ENCODE measurements at places on chromosomes 7 and 10.

- no peak for DNase-seq
Measured at GRCh38 chr10:46557319-46558121, 1.1 kb upstream of the GPRIN2 start.

DNA sequence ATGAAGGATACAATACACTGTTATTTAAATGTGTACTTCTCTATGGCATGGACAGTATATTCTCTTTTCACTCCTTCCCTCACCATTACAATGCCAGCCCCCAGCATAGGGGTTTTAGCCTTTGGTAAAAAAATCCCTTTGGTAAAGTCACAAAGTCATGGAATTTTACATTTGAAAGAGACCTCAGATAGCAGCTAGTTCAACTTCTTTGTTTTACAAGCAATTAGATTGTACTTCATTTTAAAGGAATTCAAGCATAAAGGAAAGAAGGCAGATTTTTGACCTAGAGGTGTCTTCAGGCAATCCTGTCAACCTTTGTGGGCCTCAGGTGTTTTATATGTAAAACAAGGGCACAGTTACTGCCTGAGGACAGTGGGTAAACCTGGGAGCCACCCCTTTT lies 1188.4 kb upstream of the AUTS2 start:
- DNase-seq: no peak

GRCh38 chr7:375321-375831 lies 85.4 kb downstream of the FOXL3 start:
- DNase-seq: no peak

GRCh38 chr7:96827701-96828100 lies 118.1 kb upstream of the SEM1 start:
- DNase-seq: no peak

DNA sequence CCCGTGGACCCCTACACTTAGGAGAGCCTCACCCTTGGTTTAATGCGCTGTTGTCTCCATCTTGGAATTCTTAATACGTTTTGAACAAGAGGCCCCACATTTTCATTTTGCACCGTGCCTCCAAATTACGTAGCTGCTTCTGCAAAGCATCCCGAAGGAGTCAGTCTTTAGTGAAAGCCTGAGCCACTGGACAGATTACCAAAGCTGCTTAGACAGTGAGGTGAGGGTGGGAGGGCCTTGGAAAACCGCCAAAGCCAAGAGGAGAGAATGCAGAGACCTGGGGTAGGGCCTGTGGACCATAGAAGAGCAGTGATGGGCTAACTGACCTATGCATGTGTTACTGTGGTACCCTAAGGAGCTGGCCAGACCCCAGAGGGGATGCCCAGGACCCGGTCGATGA lies 4.2 kb upstream of the TCAF1 start:
- DNase-seq: no peak

- DNase-seq: no peak
Measured at GRCh38 chr10:24900888-24901685, 51.3 kb downstream of the PRTFDC1 start.

- no peak for DNase-seq
Measured at GRCh38 chr10:110859206-110859972, 12.3 kb upstream of the PDCD4 start.

GRCh38 chr10:11397980-11398580 lies 213.4 kb downstream of the USP6NL start:
- no peak for DNase-seq

- no peak for DNase-seq
Measured at GRCh38 chr7:115005953-115006352, 84.1 kb downstream of the MDFIC start.

DNA sequence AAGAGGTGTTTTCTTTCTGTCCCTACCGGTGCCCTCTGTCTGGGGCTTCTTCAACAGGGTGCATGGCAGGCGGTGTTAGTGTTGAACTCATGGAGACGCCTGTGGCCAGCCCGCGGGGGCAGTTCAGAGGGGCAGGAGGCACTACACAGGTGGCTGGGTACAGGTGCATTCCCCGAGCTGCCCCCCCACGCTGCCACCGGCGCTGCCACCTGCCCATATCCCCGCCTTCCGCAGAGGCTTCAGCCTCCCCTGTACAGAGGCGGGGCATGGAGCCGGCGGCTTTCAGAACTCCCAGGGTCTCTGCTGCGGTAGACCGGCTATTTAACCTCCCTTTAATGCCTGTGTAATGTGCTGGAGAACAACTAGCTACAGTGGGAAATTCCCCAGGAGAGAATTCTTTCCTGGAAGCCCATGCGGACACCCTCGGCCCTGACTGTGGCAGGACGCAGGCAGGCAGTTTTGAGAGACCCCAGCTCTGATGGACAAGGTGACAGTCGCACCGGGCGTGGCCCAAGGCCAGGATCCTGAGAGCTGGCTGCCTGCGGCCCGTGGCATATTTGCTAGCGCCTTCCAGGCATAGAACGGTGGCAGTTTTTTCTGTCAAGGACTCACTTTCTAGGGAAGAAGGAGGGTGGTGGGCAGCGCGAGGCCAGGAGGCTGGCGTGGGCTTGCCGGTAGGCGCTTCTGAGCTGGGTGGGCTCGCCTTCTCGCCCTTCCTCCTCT lies 53.7 kb upstream of the ZNF32 start:
- DNase-seq: no peak

DNA sequence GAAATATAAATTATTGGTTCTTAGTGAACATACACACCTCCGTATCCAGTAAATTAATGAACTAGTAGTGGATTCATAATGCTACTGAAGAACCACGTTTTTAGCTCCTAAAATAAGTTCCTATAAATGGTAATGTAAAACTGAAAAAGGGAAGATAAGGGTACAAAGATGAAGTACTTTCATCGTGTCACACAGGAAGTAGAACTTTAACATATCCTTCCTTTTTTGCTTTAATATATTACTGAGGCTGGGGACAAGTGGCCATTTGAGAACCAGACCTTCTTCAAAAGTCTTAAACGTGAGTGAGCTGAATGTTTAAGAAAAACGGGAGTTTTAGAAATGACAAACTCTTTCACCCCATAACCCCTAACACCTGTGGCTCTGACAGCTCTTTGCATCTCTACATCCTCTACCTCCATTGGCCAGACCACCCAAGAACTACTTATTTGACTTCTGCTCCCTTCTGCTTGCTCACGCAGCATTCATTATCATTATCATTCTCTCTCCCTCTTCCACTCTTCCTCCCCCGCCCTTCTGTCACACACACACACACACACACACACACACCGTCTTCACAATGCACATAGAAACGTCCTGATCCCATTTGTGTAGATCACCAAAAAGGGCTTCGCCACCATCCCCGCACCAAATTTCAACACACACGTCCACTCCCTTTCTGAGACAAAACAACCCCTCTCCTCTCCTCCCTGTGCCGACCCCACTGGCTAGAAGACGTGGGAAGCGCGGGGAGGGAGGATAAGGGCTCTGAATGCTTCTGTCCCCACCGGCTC lies 677 bp downstream of the SKAP2 start:
- DNase-seq: peak; percentile 33

- DNase-seq: no peak
Measured at GRCh38 chr10:90579602-90580242, 278.1 kb downstream of the HTR7 start.

- no peak for DNase-seq
Measured at GRCh38 chr7:83419013-83419412, 229.9 kb downstream of the SEMA3E start.

- DNase-seq: no peak
Measured at GRCh38 chr10:21495002-21495751, 30.3 kb downstream of the SKIDA1 start.

GRCh38 chr7:91292506-91292905 lies 28.3 kb downstream of the FZD1 start:
- no peak for DNase-seq

DNA sequence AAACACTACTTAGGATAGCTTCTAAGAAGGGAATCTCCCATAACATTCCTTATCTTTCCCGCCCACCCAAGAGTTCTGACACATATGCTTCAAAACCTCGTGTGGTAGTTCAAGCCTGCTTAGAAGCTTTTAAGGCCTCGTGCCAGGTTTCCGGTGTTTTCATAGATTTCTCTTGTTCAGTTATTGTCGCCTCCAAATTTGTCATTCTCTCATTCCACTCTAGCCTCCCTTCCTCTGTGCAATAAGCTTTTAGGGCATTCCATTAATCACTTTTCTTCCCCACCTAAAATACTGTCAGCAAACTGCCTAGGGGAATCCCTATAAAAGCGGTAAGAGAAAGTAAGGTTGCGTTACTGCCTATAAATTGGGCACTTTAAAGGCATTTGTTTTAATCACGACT lies 718 bp upstream of the BPGM start:
- DNase-seq: no peak

DNA sequence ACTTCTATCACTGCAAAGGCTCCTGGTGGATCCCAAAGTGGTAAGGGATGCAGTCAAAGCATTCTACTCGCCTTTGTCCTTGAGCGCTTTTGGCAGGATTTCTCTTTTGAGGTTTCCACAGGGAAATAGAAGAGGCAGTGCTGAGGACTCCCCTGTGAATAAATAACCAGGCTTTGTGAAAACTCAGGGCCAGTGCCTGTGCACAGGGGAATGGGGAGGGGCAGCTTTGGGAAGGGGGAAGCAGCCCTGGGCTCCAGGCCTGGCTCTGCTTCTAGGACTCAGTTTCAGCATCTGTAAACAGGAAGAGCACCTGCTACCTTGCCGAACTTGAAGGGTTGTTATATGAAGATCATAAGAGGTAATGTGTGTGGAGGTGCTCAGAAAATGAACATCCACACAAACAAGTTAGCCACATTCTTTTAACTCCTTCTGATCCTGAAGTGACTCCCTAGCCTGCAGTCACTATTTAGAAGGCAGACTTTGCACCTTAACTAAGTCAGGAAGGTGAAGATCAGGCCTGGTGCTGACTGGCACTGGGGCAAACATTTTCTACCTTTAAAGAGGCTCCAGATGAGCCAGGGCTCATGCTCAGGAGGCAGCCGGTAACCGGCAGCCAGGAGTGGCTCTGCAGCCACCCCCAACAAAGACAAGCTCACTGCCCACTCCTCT lies 22.5 kb upstream of the MMP21 start:
- DNase-seq: no peak

DNA sequence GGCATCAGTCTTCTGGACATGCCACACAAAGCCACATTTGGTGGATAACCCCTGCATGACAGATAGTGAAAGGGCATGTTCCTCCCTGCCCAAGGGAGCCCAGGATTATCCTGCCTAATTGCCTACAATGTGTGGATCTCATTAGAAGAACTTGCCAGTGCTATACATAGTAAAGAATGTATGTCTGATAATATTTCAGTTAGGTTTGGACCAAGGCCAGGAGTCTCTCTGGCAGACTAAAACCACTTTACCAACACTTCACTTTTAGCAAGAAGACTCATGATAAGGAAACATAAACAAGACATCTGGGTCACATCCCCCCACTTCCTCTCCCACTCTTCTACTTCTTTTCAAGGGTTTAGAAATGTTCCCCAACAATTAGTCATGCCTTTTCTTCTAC lies 196.7 kb downstream of the MTERF1 start:
- no peak for DNase-seq

DNA sequence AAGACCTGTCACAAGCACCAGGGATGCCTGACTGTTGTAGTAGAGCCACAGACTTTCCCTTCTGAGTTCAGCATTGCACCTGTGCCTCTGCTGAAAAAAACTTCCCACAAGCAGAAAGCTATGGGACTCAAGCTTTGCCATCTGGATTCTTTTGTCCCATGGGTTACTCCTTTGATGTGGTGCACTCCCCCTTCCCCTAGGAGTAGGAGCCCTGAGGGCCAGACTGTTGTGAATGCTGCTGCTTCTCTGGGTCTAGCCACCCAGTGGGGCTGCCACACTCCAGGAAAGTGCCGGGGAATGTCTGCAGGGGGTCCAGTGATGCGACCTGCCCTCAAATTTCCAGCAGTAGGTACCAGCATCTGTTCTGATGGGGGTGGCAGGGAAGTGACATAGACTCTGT lies 11.7 kb downstream of the CASP7 start:
- DNase-seq: no peak

DNA sequence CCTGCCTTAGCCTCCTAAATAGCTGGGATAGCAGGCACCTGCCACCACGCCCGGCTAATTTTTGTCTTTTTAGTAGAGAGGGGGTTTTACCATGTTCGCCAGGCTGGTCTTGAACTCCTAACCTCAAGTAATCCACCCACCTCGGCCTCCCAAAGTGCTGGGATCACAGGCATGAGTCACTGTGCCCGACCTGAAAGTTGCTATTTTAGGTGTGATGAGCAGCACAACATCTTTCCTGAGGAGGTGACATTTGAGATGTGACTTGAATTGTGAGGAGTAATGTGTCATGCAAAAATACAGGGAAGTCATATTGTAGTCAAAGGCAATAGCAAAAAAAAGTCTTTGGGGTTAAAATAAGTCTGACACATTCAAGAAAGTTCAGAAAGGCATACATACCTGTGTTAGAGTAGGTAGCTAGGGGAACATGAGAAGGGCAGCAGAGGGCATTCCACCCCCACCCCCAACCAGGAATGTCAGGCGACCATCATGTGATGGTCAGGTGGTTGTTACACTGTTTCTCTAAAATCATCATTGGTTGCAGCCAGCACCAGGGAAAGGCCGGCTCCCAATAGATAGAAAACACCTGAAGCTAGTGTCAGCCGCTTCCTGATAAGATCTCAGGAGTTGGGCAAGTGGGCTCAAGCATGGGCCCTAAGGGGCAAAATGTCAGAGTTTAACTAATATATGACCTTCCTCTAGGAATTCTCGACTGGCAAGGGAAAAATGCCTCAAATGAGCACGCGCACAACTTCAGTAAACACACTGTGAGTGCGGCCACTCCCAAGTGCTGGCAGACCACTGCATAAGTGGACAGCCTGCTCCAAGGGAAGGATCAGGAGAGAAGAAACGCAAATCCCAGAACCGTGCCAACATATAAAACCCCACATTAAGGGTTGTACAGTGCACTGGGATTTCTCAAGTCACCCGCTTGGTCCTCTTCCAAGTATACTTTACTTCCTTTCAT lies at the start of gene TACC2:
Gene TACC2 (plus strand): TSS at position 803 of the 964 bp plus-strand sequence. CDS start 32,819 bp downstream, outside the sequence.
- DNase-seq: no peak

- no peak for DNase-seq
Measured at GRCh38 chr7:7539711-7540110, 4.0 kb upstream of the COL28A1 start.

DNA sequence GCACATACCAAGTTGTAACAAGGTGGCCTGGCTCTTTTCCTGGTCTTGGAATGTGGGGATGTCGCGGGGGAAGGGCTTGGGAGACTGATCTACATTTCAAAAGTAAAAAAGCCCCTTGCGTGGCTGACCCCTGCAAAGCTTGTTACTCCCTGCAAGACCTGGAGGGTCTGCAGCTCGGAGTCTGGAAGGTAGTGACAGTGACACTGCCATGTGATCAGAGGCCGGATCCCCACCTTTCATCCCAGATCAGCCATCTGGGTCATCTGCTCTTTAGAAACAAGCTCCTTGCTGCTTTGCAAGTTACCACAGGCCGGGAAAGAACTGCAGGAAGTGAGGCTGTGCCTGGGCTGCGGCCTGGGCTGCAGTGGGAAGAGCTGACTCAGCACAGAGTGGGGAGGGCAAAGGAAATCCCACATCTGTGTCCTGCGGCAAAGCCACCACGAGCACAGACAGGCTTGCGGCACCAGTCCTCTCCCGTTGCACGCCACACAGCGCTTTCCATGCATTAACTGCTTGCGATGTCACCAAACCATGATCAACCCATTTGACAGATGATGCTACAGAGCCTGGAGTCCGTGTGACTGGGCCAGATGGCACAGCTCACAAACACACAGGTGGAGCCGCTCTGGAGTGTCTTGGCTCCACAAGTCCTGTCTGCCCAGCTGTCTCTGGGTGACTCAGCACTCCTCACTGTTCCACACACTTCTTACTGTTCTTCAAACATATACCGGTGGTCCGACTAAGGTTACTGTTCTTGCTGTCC lies 97.7 kb downstream of the SH3PXD2A start:
- DNase-seq: peak; percentile 70

Data from central memory CD4-positive, alpha-beta T cell (primary cell).